ENCODE measurements at places on chromosomes 13 and 19.

GRCh38 chr13:88360761-88361160, 689.6 kb downstream of the SLITRK5 start:
- no peak for DNase-seq

DNA sequence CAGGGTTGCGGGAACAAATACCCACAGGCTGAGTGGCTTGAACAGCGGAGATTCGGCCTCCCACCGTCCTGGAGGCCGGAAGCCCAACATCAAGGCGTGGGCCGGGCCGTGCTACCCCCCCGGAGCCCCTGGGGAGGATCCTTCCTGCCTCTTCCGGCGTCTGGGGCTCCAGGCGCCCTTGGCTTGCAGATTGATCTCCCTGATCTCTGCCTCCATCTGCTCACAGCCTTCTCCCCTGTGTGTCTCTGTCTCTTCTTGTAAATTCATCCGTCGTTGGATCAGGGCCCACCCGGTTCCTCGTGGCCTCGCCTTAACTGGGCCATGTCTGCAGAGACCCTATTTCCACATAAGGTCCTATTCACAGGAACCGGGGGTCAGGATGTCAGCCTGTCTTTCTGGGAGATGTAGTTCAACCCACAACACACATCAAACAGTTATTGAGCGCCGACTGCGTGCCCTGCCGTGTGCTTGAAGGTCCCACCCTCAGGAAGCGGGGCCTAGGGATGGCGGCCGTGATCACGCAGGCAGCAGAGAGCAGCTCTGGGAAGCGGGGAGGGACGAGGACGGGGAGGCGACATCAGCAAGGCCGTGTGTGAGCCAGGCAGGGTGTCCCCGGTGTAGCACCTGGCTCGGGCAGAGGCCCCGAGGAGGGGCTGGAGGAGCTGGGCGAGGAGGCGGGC, 21.3 kb downstream of the HCN2 start:
- DNase-seq, result no peak

DNA sequence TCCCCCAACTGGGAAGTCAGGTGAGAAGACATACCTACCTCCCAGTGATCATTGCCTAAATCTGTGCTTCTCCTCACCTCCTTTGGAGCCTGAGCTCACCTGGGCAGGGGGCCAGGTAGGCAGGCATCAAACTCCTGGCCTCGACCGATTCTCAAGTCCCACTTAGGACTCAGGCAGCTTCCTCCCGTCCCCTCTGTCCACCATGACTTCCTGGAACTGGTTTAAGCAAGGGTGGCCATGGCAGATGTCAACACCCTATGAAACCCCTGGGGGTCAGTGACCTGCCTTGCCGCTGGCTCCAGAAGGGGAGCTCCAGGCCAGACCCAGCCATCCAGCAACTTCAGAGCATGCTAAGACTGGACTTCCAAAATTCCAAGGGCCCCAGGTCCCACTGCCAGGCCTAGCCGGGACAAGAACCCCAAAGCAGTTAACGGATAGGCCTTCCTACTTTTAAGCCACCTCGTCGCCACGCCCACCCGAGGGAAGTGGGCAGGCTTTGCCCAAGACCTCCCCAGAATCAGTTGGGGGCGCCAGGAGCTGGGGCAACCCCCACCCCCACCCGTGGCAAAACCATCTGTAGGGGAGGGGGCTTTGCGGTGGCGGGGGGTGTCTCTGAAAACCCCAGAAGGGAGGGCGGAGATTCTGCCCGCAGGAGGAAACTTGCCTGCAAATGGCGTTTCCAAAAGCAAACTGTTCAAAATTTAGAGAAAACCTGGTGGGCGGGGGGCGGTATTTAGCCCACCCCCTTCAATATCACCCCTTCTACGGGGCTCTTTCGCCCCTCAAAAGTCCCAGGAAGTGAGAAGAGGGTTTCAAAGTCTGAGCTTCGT, 657 bp downstream of the PLIN3 start:
- DNase-seq, result peak; percentile 80

- no peak for DNase-seq
Observed at GRCh38 chr19:52688335-52688734, 46.5 kb downstream of the ZNF611 start.

DNA sequence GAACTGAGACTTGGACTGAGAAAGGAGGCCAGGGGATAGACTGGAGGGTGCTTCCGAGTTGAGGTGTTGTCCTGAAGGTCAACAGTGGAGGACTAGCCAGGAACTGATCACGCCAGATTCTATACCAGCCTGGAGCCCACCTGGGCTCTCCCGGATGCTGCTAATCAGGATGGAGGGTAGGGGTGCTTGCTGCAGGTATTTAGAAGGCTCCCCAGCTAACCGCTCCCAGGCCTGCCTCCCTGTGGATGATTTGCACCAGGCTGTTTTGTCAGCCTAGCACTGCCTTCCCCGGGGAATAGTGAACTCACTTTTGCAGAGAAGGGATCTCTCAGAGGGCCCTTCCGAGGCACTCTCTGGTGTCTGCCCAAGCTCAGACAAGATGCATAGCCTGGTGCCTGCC, 60.5 kb upstream of the KCTD15 start:
- DNase-seq, result no peak

GRCh38 chr13:32340914-32341313, 25.6 kb downstream of the BRCA2 start:
- no peak for DNase-seq

GRCh38 chr13:48411841-48412531, 927 bp downstream of the LPAR6 start:
- no peak for DNase-seq
